ENCODE measurements at places on chromosomes 13 and 19.
A peak's percentile ranks its signal among the peaks of the same experiment; 100 is the strongest.

DNA sequence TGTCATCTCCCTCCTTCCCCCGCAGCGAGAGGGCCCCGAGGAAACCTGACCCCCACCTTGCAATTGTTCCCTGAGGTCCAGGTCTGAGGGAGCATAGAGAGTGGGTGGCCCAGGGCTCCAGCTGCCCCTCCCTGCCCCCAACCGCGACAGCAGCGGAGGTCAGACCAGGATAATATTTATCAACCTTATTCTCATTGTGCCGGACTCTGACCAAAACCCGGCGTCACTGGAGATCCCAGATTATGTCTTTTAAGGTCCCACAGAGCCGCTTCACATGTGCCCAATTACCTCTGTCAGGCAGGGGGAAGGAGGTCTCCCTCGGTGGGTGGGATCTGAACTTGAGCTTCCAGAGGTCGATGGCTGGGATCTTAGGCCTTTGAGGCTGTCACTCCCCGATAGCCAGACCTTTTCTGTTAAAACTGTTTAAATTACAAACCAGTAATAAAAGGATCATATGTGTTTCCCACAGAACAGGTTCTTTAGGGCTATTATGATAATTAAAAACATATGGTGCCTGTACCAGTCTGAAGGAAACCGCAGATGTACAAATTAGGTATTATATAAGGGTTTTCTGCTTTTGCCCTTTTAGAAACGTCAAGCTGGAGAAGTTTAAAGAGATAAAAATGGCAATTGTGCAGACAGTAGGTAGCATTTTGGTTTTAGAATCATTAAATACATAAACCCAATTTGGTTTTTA is 195.5 kb downstream of the ZNF536 start:
- DNase-seq, result no peak

- no peak for DNase-seq
Observed at GRCh38 chr13:36875431-36875830, 44.6 kb downstream of the SMAD9 start.

DNA sequence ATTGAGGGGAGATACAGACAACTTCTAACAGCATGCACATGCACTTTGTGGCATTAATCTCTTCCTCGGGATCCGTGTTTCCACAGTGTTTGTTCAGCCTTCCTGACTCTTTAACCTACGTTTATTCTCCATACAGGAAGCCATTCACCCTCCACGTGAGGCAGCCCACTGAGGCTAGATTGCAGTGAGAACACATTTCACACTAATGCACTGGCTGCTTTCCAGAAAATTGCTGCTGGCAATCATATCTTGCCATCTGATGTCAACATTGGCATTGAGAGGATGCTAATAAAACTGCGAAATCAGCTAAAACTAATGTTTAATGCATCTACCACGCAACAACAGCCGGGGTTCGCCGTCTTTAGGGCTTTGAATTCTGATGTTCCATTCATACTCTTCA is 30.0 kb downstream of the DCLK1 start:
- DNase-seq, result no peak

- DNase-seq, result no peak
Observed at GRCh38 chr19:1396019-1396767, 5.1 kb downstream of the GAMT start.

- DNase-seq, result peak; percentile 61
Observed at GRCh38 chr19:13597640-13598039, 91.4 kb upstream of the CACNA1A start.

GRCh38 chr13:27712421-27712820 is 79.9 kb upstream of the GSX1 start:
- no peak for DNase-seq

DNA sequence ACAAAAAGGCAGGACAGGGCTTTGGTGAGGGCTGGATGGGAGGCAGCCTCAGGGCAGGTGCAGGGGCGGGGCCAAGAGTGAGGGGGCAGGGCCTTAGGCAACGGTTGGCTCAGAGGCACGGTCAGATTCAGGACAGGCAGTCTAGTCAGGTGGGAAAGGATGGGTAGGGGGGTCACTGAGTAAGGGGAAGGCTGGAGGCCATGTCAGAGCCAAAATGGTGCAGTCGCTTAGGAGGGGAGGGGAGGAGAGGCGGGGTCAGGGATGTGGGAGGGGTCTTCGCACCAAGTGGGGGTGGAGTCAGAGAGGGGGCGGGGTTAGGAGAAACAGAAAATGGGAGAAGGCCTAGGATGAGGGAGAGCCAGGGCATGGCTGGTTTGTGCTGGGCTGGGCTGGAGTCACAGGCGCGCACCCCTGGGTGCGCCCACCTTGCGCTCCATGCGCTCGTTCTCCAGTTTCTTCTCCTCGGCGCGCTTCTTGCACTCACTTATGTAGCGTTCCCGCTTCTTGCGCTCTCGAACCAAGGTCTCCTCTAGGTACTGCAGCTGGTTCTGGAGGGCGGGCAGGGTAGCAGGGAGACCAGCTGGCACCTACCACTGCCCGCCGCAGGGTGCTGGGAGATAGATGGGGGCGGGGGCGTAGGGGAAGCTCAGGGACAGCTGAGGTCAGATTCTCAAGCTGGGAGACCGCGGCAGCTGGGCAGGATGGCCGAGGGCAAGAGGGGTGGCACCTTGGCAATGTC is 6.8 kb upstream of the RGL3 start:
- DNase-seq, result no peak

GRCh38 chr19:6263735-6264444 is 15.9 kb downstream of the MLLT1 start:
- DNase-seq, result peak; percentile 45

GRCh38 chr13:112241288-112241687 is 134.9 kb upstream of the SPACA7 start:
- DNase-seq, result no peak

GRCh38 chr13:94218951-94219350 is 260.5 kb downstream of the DCT start:
- no peak for DNase-seq

DNA sequence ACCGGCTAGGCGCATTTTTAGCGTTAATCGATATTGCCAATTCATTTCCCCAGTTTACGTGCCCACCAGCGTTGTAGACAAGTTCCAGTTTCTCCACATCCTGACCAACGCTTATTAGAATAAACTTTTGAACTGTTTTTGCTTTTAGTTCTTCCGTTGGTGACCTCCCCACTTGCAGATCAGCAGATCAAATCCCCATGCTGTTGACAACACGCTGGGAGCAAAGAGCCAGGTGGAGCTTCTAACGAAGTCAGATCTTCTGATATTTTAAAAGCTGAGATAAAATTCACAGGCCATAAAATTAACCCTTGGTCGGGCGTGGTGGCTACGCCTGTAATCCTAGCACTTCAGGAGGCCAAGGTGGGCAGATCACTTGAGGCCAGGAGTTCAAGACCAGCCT is 21.2 kb downstream of the RCN3 start:
- no peak for DNase-seq

DNA sequence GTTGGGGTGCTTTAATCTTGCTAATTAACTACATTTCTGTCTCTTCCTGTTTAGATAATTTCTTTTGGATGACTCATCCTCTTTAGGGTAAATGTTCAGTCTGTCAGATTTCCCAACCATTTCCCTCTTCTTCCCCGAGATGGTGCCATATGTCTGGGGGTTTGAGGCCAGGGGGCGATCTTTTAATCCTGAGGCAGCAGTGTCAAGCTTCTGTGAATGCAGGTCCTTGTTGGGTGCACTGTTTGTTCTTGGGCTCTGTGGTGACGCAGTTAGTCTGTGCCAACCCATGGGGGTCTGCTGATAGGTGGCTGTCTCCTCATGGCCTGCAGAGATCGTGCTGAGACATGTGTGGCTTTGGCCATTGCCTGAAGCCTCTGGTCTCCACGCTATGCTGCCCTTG is 420.4 kb downstream of the NDFIP2 start:
- no peak for DNase-seq

- DNase-seq, result peak; percentile 28
Observed at GRCh38 chr13:110683203-110683883, 22.6 kb downstream of the CARS2 start.

DNA sequence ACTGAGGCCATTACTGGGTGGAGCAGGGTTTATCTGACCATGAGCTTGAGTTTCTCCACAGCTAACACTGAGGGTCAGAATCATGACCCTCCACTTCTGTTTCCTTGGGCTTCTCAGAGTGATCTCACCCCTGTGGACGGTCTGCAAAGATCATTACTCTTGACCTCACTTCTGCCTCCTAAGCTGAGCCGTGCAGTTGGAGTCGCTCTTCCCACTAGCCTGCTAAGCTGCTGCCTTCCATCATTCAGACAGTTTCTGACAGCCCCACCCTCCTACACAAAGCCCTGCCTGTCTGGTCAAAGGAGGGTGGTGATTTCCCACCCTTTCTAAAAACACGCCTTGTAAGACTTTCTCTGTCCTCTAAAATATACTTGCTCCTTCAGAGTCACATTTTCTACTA is 9.3 kb upstream of the FRY start:
- no peak for DNase-seq

DNA sequence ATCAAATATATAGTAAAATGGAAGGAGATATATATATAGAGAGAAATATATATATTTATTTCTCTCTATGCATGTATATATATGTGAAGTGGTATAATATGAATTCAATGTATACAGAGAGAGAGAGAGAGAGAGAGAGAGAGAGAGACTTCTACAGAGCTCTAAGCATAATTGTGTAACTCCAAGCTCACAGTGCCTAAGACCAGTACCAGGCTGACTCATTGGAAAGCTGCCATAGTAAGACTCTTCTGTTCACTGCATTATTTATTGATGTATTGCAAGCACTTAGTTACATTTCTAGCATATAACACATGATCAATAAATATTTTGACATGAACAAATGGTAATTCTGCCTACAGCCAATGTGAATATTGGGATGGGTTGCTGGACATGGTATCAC is 1734.7 kb downstream of the SLITRK1 start:
- DNase-seq, result no peak

- DNase-seq, result no peak
Observed at GRCh38 chr19:30564551-30565011, 192.4 kb downstream of the ZNF536 start.

GRCh38 chr19:46206176-46206575 is 23.4 kb upstream of the IGFL1 start:
- DNase-seq, result no peak
